ENCODE measurements at places on chromosomes 3 and 15. TPM values are rescaled to one million over a fixed set of nuclear protein-coding genes. Genes with fewer than 3 reads are reported as not detected.

MME gene
- 1.6 TPM for total RNA-seq

ACKR2 gene
- total RNA-seq, result not detected

FHIT gene
- 2.2 TPM for total RNA-seq

TRIM42 gene
- total RNA-seq, result not detected

CHRM5 gene
- total RNA-seq, result not detected

CSPG4 gene
- total RNA-seq, result 17.5 TPM

HOMER2 gene
- 35.9 TPM for total RNA-seq

SNX4 gene
- total RNA-seq, result 34.3 TPM

BCHE gene
- 1.5 TPM for total RNA-seq

SLC12A1 gene
- total RNA-seq, result not detected

- DNase-seq, result no peak
Measured at GRCh38 chr3:135272026-135272669, 477.1 kb downstream of the EPHB1 start.

GRCh38 chr15:74261041-74261440, 24.9 kb downstream of the CCDC33 start:
- DNase-seq, result no peak

- no peak for DNase-seq
Measured at GRCh38 chr3:109131276-109131675, 5.2 kb upstream of the C3orf85 start.

DNA sequence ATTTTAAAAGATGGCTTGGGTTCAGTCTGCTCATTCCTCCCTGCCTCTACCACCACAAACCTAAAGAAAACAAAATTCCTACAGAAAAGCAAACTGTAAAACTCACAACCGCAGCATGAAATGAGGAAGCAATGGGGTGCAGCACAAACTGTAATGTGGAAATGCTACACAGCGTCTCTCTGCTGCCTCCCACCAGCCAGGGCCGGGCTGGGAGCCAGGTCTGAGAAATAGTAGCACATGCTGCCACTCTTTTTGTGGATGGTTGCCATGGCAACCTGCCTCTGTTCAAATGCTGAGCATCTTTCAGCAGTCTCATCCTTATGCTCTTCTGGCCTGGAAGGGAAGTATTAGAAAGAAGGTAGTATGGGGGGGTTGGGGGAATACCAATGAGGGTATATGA, 55.4 kb downstream of the EOMES start:
- DNase-seq, result no peak

GRCh38 chr3:72448375-72448823, 399.8 kb downstream of the SHQ1 start:
- DNase-seq, result no peak

GRCh38 chr3:12049675-12050074, 45.5 kb downstream of the SYN2 start:
- no peak for DNase-seq

DNA sequence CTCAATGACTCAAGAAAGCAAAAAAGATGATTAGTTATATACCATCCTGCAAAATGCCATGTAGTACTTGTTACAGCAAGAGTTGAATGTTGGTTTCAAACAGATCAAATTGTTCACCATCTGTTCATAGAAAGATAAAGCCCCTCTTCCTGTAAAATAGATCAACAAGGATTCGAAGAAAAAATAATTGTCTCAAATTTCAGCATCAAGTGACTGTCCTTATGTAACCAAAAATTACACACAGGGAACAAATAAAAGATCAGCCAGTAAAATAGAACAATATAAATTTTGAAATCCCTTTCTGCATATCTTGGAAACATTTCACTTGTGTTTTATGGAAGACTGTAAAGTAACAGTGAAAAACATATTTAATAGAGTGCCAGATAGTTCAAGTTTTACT, 165.1 kb upstream of the STAC start:
- no peak for DNase-seq

- peak; percentile 59 for DNase-seq
Measured at GRCh38 chr3:170809007-170809974, 60.7 kb downstream of the RPL22L1 start.

DNA sequence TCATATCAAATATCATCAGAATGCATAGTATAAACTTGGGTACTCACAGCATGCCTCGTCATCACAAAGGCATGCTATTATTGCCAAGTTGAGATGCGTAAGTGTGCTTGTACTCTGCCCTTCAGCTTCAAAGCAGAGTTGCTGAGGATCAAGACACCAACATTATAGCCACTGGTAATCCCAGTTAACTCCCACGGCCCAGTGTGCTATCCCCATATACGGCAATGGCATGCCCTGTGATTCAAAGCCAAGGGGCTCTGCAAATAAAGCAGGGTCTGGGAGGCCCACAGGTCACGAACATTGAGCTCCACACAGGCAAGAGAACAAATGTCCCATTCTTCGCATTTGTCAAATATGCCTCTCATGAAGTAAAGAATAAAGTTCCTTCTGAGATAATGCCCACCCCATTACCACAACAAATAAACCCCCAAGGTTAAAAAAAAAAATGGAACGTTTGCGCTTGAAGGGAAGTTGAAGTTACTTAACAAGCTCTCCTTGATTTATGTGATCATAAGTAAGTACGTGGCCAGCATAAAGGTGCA, 298.1 kb upstream of the NECTIN3 start:
- no peak for DNase-seq

DNA sequence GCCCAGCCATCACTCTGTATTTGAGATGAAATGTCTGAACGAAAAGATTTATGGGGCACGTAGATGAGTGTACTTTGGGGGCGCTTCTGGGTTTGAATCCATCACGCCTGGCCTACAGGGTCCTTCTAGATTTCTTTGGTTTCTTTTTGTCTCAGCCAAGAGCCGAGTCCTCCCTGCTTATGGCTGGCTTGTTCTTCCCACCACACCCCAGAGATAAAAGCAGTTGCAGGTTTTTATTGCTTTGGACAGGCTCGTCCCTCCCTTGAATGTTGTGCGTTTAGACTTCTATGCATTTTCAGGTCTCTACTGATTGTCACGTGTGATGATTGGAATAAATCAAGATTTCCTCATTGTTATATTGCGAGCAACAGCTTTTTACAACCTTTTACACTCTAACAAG, 104.8 kb upstream of the CHRNA7 start:
- no peak for DNase-seq

DNA sequence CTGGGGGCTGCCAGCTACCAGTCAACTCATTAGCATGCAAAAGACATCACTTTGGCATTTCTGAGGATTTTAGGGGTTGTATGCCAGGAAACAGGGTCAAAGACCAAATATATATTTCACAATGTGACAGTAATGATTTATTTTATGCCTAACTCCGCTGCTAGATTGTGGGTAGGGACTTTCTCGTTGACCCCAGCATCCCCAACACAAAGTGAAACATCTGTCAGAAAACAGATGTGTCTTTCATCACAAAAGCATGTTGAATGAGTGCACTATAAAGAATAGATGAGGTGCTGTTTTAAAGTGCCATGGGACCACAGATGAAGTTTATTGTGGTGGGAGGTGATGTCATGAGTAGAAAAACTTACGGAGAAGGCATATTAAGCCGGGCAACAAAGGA, 59.7 kb downstream of the ITPR1 start:
- DNase-seq, result no peak

DNA sequence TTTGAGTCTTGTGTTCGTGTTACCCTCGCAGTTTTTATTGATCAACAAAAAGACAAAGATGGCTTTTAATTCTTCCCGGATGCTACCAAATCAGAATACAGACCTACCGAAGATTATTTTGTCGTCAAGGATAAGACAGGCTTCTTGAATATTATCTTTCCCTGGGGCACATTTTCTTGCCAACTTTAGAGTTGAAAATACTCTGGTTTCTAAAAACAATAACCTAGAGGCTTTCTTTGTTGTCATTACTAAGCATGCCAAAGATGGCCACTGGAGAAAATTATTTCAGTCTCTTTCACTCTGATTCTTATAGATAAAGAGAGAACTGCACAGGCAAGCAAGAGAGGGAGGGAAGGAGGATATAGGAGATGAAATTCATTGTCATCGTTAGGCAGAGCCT, 33.9 kb downstream of the OXNAD1 start:
- DNase-seq, result no peak

DNA sequence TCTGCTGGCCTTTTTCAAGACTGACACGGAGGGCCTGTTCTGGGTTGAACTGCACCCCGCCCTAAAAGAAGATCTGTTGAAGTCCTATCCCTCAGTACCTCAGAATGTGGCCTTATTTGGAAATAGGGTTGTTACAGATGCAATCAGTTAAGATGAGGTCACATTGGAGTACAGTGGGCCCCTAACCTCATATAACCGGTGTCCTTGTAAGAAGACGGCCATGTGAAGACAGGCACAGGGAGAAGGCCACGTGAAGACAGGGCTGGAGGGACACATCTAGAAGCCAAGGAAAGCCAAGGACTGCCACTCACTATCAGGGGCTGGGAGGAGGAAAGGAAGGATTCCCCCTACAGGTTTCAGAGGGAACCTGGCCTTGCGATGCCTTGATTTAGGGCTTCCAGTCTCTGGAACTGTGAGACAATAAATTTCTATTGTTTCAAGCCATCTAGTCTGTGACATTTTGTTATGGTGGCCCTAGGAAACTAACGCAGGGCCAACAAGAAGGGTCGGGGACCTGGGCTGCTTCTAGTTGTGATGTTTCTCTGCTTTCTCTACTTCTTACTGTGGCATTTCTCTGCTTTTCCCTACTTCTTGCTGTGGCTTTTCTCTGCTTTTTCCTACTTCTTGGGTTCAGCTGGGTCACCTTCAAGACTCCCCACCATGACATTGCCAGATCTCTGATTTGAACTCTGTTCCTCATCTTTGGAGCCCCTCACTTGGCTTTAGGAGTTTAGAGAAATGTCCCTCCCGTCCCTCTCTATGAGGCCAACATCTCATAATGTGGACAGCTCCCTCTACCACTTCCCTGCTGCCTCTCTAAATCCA, 4.8 kb upstream of the CCDC174 start:
- no peak for DNase-seq

DNA sequence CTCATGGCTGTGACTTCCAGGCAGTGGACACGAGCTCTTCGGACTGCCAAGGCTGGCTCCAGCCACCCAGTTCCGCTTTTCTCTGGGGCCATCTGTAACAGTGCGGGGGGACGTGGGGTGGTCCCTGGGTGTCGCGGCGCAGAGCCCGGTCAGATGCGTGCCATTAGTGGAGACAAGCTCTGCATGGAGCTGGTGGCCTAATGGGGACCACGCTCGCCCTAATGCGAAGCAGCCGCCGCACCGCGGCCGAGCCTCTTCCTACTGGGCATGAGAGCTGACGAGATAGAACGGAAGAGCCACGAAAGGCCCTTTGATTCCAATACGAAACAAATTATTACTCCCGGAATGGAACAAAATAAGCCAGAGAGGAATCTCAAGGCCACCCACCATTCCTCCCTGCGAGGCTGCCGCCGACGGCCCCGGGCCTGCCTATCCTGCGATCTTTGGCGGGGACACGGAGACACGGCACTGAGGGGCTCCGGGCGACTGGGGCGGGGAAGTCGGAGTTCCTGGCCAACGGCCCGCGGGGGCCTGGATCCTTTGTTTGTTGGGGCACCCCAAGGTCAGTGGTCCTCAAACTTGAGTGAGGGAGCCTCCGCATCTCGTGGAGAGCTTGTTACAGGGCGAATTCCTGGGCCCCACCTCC, 18.1 kb downstream of the FOXL2 start:
- DNase-seq, result no peak

GRCh38 chr3:15538345-15538744, 16.8 kb upstream of the COLQ start:
- DNase-seq, result no peak

Measured in Panc1 (cell line).